Ovary (tissue), 10 donors: ENCODE measurements at places on chromosomes 2 and 18.
A peak's percentile ranks its signal among the peaks of the same experiment; 100 is the strongest.

DNA sequence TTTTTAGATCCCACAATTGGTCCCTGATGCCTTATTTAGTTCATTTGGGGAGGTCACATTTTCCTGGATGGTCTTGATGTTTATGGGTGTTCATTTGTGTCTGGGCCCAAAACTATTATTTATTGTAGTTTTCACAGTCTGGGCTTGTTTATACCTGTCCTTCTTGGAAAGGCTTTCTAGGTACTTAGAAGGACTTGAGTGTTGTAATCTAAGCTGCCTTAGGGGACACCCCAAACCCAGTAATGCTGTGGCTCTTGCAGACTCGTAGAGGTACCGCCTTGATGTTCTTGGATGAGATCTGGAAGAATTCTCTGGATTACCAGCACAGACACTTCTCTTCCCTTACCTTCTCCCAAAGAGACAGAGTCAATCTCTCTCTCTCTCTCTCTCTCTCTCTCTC, 25.0 kb upstream of the ITSN2 start:
- no peak for DNase-seq

GRCh38 chr2:106020032-106020431, 174.1 kb downstream of the UXS1 start:
- peak; percentile 21 for DNase-seq

DNA sequence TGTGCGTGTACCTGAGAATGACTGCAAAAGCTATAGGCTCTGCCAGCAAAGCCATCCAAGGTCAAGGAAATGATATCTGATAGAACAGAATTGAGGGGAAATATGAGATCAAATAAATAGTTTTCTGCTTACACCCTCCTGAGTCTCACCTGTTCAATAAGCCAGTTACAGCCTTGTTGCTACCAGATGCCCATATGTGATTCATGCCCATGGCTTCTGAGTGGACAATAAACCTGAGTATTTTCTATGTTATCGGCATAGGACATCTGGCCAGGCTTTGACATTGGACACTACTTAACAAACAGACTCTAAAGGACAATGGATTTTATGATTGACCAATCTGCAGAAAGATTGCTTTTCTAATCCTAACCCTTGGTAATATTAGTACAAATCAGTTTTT, 297.9 kb downstream of the LRATD1 start:
- no peak for DNase-seq

GRCh38 chr18:62954366-62954765, 239.0 kb downstream of the PHLPP1 start:
- no peak for DNase-seq
